ENCODE measurements at places on chromosomes 11 and 22.

DNA sequence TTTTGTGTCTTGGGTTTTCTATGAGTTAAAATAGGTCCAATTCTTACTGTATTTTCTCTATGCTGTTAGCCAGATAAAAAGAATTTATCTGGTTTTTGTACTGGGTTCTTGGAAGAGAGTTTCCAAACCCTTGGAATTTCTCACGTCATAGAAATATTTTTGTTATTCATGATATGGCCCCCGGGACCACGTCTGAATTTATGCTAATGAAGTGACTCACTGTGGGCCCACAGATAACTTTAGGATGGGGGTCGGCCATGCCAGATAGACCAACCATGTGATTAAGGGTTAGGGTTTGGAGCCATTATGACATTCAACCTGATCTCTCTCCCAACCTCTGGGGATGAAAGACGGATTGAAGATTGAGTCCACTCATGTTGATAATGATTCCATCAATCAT is 35.6 kb upstream of the DDI1 start:
- DNase-seq: no peak

DNA sequence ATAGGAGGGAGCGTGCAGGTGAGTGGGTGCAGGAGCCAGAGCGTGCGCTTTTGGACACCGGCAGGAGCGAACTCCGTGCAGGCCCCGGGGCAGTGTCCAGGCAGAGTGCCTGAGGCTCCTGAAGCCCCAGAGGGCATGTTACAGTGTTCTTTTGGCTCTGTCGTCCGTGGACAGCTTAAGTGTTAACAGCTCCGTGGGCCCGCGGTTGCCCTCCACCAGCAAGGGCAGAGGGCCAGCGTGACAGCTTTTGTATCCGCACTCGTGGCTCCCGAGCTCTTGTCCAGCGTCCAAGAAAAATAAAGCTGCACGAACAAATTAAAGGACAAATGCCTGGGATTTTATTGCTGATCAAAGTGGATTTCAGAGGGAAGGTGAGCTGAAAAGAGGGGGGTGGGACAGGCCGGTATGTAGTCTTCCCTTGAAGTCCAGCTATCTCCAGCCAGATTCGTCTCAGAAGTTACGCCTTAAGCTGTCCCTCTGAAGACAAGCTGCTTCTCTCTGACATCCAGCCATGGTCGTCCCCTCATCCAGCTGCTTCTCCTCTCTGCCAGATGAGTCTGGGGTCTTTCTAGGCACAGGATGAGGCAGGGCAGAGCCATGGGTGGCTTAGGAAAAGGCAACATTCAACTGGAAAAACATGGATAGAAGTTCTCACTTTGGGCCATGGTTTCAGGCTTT is 968 bp upstream of the TMEM109 start:
- no peak for DNase-seq

- no peak for DNase-seq
Measured at GRCh38 chr22:40002935-40003715, 8.4 kb downstream of the FAM83F start.

DNA sequence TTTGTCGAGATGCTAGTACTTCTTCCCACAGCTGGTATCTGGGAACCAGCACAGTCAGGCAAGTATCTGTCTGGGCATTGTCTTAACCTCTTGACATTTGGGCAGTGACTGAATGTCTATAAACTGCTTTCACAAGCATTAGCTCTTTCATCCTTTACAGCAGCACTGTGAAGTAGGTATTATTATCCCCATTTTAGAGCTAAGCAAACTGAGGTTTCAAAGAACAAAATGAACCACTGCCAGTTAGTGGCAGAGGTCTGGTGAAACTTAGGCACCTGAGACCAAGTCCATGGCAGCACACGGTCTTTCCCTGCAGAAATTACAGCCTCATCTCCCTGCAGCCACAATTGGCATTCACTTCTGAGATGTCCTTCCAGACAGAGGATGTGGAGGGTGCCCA is 111.0 kb upstream of the TBCEL start:
- DNase-seq: no peak

DNA sequence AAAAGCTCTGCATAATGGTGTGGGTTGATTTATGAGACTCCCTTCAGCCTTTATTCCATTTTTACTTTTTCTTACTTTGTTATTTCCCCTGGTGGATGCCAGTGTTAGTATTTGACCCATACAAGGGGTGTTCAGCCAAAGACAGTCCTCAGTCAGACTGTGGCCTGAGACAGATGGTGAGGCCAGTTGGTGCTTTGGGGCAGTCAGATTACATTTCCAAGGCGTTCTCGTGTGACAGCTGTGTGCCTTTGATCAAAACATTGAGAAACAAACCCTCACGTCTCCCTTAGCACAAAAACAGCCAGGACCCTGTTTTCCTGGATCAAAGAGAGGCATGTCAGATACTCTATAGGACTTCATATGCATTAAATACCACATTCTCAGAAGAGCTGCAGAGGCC is 31.3 kb upstream of the SLN start:
- DNase-seq: no peak
